Activated CD8-positive, alpha-beta memory T cell treated with anti-CD3 and anti-CD28 coated beads, Interleukin-2, amount 50 U/mL, for 4 hours (primary cell): ENCODE measurements at places on chromosomes 6 and 20.

DNA sequence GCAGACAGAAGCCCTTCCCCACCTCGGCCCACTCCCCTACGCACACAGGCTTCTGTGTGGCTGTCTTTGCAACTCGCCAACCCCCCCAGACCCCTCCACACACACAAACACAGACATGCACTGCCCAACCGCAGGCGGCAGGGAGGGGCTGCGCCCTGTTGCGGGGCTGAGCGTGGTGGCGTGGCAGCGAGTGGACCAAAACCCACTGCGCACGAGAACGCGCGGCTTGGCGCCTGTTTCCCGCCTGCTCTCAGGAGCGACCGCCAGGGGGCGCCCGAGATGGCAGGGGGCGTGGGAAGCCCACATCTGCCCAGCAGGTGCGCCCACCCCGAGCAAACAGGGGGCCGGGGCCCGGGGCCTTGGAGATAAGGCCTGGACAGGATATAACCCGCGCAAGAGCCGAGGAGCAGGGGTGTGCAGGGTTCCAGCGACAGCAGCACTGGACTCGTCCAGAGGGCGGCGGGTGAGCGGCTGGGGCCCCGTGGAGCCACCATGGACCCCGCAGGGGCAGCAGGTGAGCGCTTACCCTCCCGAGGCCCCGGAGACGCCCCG lies at the start of gene RBPJL:
TSS of gene RBPJL (plus strand) at position 410 of the 552 bp plus-strand sequence. CDS start at position 493, 83 bp downstream.
- peak; percentile 55 for DNase-seq

DNA sequence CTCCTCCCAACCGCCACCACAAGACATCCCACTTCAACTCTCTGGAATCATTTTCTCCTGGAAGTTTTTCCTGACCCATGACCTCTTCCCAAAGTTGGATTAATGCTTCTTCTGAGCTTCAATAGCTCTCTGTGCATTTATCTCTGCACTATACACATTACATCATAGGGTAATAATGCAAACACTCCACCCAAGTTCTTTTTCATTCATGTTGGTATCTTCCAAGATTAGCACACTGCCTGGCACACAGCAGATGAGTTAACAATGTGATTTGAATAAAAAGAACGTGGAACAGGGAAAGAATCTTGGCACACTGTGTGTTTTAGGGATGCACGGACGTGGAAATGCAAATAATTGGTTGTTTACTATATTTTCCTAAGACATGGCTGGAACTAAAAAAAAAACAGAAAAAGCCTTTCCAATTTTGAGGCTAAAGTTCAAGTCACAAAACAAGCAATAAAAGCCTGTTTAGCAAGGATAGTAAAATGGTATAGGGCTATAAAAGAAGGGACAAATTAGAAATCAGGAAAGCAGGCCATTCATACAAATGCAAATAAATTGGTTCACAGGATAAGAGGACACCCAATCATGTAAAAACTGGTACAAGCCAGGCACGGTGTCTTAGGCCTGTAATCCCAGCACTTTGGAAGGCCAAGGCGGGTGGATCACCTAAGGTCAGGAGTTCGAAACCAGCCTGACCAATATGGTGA lies 1.6 kb upstream of the FAM135A start:
- no peak for DNase-seq

DNA sequence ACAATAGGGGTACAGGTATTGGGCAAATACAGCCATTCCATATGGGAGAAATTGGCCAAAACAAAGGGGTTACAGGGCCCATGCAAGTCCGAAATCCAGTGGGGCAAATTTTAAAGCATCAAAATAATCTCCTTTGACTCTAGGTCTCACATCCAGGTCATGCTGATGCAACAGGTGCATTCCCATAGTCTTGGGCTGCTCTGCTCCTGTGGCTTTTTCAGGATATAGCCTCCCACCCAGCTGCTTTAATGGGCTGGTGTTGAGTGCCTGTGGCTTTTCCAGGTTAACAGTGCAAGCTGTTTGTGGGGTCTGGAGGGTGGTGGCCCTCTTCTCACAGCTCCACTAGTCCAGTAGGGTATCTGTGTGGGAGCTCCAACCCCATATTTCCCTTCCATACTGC lies 607.1 kb downstream of the MEI4 start:
- DNase-seq, result no peak

GRCh38 chr20:18653736-18654447 lies 66.0 kb downstream of the DTD1 start:
- DNase-seq, result no peak

GRCh38 chr6:143674483-143675381 lies 3.0 kb upstream of the PHACTR2 start:
- DNase-seq, result no peak

- DNase-seq, result no peak
Measured at GRCh38 chr6:15274692-15275387, 29.0 kb downstream of the JARID2 start.

DNA sequence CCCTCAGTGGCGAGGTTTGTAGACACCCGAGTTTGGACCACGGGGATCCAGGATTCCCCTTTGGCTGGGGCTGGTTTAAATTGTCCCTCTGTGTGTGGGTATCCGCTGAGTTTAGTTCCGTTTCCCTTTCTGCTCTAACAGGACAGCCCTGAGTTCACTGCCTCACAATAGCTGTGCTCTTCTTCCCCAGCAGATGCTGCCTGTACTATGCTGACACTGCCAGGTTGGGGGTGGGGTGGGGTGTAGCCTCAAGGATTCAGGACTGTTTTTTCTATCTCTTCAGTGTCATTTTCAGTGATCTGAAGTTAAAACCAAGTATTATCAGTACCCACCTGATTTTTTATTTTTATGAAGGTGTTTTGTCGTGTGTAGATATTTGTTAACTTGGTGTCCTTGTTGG lies 655.0 kb downstream of the COL12A1 start:
- no peak for DNase-seq
